ENCODE measurements at places on chromosomes 4 and X. TPM values are rescaled to one million over a fixed set of nuclear protein-coding genes. Genes with fewer than 3 reads are reported as not detected.

ABCG2 gene
- 15.7 TPM for total RNA-seq

GRCh38 chr4:168440442-168441264 lies 39.6 kb downstream of the DDX60L start:
- no peak for DNase-seq

SLC49A3 gene
- 8.2 TPM for total RNA-seq

DNA sequence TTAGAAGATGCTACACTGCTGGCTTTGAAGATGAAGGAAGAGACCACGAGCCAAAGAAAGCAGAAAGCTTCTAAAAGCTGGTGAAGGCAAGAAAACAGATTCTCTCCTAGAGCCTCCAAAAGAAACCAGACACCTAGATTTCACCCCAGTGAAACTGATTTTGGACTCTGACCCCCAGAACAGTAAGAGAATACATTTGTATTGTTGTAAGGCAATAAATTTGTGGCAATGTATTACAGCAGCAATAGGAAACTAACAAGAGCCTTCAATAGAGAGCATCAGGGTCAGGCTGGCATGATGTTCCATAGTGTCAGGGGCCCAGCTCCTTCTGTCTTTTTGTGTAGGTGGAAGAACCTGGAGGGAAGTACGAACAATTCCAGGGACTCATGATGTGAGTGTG lies 6.0 kb upstream of the TEC start:
- no peak for DNase-seq

GRCh38 chr4:7108660-7109059 lies 40.8 kb upstream of the GRPEL1 start:
- no peak for DNase-seq

DNA sequence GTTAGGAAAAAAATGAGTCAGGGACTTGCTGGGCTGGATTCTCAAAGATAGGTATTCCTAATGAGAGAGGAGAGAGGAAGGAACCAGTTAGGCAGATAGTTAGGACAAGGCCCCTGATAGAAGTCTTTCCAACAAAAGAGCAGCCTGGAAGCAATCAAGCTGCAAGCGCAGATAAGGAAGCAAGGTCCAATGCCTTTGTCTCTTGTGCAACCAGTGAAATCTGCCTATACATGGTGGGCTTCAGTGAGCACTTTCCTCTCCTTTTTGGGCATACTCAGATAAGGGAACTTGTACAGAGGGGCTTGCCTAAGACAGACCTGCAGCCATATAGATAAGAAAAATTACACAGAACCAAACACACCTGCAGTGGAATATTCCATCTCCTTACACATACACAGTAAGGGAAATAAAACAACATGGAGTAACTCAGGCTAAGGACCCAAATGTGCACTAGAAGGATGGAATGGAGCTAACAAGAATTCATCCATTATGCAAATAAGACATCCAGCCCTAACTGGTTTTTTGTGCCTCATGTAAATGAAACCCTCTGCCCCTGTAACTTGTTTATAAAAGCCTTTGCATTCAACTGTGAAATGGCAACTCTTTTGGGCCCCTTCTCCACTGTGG lies 68.8 kb downstream of the PCDH18 start:
- DNase-seq = no peak
